ENCODE measurements at places on chromosomes 6 and 20.

DNA sequence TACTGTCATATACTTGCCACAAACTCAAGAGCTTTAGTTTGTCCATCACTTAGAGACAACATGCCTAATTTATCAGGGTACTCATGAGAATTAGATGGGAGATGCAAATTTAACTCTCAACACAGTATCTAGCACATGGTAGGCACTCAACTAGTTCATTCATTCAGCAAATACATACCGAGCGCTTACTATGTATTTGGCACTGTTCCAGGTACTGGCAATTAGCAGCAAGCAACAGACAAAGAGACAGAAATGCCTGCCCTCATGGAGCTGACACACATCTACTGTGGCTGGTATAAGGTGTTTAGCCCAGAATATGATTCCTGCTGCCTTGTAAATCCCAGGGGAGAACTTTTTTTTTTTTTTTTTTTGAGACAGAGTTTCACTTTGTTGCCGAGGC is 4.8 kb downstream of the MICAL1 start:
- DNase-seq: no peak

DNA sequence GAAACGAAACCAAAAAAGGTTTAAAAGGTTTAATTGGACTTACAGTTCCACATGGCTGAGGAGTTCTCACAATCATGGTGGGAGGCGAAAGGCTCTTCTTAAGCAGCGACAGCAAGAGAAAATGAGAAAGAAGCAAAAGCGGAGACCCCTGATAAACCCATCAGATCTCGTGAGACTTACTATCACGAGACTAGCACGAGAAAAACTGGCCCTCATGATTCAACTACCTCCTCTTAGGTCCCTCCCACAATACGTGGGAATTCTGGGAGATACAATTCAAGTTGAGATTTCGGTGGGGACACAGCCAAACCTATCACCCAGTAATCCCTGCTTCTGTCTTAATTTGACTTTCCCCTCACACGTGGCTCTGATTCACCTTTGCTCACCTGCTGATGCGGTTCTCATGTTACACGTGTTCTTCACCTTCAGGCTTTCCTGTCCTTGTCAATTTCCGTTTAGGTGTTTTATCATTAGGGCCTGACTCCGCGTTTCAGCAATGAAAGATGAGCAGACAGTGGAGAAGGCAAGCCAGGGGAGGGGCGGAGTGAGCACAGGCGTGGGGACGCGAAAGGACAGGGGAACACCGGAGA is 57.1 kb downstream of the AGPAT4 start:
- DNase-seq: no peak

DNA sequence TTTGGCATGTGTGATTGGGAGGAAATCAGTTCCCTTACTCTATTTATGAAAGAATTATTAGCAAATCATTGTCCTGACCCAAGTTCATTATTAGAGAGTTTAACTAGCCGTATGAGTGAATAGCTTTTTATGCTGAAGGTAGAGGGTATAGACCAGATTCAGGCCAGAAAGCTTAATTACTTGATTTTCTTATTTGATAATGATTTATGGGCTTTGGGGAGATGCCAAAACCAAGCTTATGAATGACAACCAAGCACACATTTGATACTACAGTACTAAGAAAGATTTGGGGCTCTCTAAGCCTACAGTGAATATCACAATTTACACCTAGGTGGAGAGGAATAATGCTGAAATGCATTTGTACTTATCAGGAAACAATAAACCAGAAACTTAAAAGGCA is 193.2 kb downstream of the ARHGAP18 start:
- DNase-seq: no peak

DNA sequence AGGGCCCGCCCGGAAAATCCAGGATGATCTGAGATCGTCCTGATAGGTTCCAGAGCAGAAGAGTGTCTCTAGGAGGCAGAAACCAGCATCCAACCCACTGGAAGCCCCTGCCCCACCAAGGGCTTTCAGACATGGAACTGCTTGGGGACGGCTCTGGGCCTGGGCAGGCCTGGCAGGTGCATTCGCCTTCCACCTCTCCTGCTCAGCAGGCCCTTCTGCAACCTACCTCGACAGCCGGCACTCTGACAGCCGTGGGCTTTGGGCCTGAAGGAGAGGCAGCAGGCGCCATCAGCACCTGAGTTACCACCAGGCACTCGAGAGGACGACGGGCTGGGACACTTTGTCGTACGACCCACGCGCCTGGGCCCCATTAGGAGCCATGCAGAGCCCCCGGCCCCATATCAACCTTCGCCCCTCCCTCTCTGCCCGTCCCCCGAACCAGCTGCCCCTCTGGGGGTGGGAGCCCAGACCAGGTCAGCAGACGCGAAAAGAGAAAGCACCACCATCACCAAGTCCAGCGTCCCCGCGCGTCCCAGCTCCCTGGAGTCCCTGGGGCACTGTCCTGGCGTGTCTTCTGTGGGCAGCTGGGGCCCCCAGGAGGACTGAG is 44.6 kb downstream of the KCNQ2 start:
- no peak for DNase-seq

GRCh38 chr6:47248446-47248845 is 61.3 kb downstream of the TNFRSF21 start:
- DNase-seq: no peak

DNA sequence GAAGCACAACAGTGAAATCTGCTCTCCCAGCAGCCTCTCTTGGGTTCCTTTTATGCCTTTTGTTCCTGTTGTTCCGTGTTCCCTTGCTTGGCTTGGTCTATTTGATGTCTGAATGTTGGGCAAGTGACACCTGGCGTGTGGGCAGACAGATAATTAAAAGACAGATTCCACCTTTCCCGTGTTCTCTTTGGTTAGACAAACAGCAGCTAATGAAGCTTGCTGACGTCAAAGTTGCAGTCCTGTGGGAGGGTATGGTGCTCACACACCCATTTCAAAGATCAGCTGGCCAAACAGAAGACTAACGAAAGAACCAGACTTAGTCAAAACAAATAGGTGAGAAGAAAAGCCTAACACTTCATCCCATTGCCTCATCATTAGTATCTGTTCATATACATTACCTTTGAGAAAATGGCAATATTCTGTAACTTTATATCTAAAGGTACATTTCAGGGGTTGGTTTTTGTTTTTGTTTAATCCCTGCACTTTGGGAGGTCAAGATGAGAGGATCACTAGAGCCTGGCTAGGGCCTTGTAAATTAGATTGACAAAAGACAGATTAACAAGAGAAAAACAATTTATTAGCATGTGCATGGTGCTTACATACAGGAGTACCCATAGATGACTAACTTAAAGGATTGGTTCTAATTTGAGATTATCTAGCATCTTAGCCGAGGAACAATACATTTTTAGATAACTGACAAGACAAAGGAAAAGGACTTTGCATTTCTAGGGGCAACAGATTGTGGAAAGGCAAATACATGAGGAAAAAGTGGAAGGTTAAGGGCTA is 48.9 kb upstream of the TNFRSF21 start:
- DNase-seq: no peak

- DNase-seq: no peak
Observed at GRCh38 chr6:14743474-14744211, 502.2 kb upstream of the JARID2 start.

DNA sequence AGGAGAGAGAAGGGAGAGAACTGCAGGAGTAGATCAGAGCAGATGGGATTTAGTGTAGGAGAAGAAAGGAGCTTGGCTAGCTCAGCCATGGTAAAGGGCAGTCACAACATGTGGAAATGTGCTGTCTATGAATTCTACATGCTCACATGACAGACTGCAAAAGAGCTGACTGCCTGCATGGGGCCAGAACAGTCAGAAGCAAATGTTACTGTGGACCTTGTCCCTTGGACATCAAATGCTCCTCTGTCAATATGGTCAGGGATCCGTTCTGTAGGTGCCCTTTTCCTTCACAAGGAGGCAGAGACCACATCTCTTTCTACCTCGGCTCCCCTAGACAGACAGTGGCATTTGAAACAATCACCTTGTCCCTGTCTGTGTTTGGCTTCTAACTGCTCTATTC is 46.6 kb upstream of the HIVEP1 start:
- DNase-seq: no peak

- no peak for DNase-seq
Observed at GRCh38 chr6:106084989-106085691, 996 bp upstream of the PRDM1 start.

GRCh38 chr6:161951126-161951525 is 677.3 kb upstream of the AGPAT4 start:
- DNase-seq: no peak

- no peak for DNase-seq
Observed at GRCh38 chr6:132590362-132590761, 821 bp upstream of the TAAR5 start.

DNA sequence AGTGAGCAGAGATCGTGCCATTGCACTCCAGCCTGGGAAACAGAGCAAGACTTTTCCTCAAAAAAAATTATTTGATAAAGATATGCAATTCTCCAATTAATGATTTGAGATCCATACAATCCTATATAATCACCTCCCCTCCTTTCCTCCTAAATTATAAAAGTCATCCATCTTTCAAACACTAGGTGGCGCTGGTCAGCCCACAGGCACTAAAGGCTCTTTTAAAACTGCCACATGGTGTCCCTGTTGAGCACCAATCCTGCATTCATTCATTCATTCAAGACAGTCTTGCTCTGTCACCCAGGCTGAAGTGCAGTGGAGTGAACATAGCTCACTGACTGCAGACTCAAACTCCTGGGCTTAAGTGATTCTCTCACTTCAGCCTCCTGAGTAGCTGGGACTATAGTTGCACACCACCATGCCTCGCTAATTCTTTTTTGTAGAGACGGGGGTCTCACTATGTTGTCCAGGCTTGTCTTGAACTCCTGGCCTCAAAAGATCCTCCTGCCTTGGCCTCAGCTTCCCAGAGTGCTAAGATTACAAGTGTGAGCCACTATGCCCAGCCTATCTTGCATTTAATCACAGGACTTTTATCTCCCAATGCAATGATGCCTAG is 58.7 kb upstream of the SLC2A12 start:
- peak; percentile 22 for DNase-seq

- no peak for DNase-seq
Observed at GRCh38 chr20:22680031-22680740, 95.8 kb upstream of the FOXA2 start.
